ENCODE measurements at places on chromosomes 3 and 15.

GRCh38 chr3:105747060-105747541, 121.7 kb downstream of the CBLB start:
- no peak for DNase-seq

GRCh38 chr3:188573291-188573940, 419.5 kb downstream of the LPP start:
- DNase-seq: no peak

DNA sequence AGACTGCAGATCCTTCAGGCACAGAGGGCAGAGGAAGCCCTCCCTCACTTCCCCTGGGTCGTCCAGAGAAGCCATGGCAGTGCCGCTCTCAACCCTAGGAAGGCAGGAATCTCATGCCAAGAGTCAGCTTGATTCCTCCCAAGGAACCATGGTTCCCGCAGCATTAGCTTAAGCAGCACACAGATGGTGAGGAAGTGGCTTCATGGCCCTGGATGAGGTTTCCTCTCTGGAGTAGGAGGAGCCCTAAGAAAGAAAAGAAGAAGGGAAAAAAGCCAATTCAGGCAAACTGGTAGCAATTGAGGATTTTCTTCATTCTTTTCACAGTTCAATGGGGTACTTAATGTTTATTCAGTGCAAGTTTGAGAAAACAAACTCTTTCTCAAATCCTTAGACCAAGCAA, 2.9 kb downstream of the RBSN start:
- DNase-seq: no peak

- no peak for DNase-seq
Observed at GRCh38 chr15:74857082-74857655, 14.2 kb upstream of the ULK3 start.

DNA sequence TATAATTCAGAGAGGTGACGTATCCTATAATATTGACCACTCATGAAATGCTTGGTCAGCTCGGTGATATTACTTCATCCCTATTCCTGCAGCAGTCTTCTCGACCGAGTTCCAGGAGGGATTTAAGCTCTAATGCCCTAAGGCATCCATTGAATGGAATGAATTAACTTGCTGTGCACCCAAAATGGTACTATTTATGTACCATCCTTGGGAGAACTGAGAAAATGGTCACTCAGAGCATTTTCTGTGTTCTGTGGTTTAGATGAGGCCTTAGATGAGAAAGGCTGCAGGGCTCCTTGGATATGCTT, 638 bp downstream of the BLOC1S6 start:
- no peak for DNase-seq

DNA sequence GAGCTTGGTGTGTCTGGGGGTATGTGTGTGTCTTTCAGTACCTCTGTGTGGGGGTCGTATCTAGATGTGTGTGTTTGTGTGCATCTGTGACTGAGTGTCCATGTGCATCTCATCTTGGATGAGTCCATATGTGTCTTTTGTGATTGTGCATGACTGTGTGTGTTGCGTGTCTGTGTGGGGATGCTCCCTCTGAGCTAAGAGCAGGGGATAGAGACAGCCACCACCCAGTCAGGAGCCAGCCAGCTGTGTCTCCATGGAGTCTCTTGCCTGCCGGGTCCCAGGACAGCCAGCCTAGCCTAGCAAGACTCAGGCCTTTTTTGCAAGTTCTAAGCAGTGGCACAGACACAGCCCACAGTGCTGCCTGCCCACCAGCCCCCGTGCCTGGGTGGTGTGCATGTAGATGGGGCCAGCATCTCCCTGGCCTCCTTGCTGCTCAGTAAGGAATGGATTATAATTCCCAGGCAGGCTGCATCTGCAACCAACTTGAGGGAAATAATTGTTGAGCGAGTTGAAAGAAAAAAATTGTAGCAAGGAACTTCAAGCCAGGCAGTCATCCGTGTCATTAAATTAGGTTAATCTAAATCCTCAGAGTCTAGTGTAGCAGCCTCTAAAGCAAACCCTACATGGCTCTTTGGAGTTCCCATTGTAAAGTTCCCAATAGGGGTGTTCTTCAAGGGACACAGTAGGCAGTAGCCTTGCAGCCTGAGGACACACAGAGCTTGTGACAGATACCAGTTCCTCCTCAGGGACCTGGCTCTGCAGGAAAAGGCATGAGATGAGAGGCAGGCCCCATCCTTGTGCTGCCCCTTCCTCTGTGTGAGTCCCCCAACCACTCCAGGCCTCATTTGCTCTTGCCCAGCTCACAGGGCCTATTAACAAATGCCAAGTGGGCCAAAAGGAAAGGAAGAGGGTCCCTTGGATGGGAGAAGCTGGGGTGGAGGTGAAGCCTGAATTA, 35.9 kb upstream of the MRPS22 start:
- DNase-seq: no peak

- no peak for DNase-seq
Observed at GRCh38 chr15:45891766-45892165, 256.9 kb downstream of the SQOR start.

Data from CD8-positive, alpha-beta memory T cell (primary cell).